ENCODE measurements at places on chromosomes 1 and 21.
A peak's percentile ranks its signal among the peaks of the same experiment; 100 is the strongest.

GRCh38 chr1:164619006-164619784 lies 60.2 kb downstream of the PBX1 start:
- DNase-seq: no peak

DNA sequence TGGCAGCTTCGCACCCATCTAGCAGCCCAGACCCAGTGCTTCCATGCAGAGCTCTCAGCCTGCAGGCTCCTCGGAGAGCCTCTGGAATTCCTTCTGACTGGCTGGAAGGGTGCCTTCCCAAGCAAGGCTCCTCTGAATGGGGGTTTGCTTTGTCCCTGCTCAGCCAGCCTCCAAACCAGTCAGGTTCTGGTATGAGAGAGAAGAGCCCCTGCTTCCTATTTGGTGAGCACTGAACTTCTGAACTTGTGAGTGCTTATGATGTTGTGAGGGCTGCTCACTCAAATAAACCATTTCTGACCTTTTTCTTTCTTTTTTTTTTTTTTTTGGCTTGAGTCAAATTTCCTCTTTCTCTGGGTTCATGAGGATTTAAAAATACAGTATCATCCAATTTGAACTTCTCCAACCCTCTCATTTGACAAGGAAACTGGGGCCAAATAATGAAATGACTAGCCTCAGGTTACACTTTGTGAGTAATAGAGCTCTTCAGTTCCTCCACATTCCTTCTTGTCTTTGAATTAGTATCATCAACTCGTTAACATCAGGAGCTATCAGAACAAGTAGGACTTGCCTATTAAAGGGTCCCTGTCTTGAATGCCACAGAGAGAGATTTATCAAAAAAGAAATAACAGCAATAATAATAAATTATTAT lies 39.6 kb downstream of the GFI1 start:
- no peak for DNase-seq

- no peak for DNase-seq
Measured at GRCh38 chr1:221117548-221117951, 238.3 kb downstream of the HLX start.

DNA sequence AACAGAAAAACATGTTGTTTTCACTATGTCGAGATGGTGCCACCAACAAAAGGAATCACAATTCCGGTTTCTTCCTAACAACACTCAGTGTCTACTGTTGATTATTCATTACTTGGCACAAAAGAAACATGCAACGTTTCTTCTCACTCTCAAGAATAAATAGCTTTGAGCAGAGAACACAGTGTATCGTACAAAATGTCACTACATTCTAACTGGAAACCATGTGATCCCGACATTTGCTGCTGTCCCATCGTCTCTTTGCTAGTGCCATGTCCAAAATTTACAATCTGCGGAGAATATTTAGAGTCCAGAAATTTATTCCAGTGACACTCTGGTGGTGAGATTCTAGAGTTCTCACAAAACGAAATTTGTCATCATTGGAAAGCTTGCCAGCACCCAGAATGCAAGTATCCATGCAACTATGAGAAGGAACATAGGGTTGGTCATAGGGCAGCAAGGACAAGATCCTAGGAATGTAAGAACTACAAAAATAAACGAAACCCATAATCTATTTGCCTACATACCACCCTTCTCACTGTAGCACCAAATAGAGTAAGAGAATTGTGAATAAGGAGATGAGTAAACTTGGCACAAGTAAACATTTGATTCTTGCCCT lies 505.1 kb downstream of the LTN1 start:
- no peak for DNase-seq

- DNase-seq: no peak
Measured at GRCh38 chr21:17987382-17988101, 168.4 kb upstream of the C21orf91 start.

DNA sequence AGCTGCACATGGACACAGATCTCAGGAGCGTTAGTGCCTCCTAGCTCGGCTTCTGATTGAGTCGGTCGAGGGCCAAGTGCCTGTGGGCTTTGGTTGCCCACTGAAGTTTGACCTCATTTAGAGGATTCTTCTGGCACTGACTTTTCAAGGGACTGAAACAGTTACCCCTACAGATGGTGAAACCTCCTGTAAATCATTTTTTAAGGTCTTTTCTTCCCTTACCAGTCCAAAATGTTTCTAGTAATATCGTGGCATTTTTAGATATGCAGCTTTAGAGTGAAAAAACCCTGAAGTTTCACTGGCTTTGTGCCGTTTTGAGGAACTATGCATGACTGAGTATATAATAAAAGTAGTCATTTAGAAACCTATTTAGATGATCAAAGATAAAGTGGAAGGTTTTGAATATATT lies 34.7 kb upstream of the L1TD1 start:
- no peak for DNase-seq

DNA sequence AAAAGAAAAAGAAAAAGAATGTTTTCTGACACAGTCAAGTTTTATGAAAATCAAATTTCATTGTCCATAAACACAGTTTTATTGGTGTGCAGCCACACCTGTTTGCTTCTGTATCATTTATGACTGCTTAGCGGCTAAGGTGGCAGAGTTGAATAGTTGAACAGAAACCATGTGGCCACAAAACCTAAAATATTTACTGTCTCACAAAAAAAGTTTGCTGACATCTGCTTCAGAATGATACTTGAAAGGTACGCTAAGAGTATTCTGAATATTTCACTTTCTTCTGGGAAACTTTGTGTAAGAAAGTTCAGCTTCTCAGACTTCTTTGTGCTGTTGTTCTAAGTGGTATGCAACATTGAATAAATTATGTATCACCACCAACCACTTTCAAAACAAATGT lies 6.2 kb downstream of the KCNK1 start:
- DNase-seq: no peak

GRCh38 chr1:60978421-60979357 lies 103.7 kb upstream of the NFIA start:
- peak; percentile 56 for DNase-seq

DNA sequence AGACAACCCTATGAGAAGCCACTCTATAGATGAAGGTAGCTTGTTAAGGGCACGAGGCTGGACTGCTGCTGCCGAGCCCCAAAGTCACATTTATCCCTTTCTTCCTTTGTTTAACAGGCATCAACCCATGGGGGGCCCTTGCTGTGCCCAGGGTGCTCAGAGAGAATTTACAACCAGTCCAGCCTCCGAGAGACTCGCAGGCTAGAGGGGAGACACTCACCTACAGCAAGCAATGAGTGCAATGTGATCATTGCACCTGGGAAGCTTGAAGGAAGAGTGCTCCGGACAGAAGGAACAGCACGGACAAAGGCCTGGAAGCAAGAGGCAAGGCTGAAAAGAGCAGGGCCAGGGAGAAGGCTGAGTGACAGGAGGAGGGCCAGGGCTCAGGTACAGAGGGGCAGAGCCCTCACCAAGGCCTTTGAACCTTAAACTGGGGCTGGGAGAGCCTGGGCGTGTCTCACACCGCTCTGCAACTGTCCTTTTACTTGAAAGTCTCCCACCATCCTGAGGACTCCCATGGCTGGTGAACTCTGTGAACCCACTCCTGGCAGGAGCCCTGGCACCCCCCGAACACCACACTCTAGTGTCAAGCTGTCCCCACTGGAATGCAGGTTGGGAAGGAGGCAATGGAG lies 27.3 kb downstream of the DMRTB1 start:
- DNase-seq: no peak

DNA sequence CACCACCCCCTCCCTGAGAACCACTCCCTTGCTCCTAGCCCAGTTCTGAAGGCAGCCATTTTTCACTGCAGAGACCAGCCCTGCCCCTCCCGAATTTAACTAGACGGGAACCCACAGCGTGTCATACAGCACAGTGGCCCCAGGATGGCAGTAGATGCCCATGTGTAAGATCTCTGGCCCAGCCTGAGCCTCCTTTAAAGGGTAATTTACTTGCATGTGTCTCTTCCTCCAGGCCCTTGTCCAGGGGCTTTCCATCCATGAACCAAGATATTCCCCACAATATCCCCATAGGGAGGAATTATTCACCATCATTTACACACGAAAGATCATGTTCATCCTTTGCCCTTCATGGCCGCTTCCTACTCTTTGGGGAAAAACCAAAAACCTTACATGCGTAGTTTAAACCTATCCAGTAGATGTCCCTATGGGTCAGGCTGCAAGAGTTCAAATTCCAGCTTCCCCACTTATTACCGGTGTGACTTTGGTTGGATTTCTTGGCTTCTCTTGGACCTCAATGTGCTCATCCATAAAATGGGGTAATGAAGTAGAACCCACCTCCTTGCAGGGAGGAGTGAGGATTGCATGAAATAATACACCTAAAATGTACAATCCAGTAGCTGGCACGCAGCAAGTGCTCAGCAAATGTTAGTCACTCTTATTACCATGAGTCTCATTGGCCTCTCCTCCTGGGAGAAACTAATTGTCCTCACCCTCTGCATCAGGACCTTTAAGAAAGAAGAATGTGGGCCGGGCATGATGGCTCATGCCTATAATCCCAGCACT lies 4.0 kb upstream of the LACTBL1 start:
- DNase-seq: peak; percentile 66

GRCh38 chr1:27057389-27057788 lies 44.7 kb upstream of the TENT5B start:
- no peak for DNase-seq

DNA sequence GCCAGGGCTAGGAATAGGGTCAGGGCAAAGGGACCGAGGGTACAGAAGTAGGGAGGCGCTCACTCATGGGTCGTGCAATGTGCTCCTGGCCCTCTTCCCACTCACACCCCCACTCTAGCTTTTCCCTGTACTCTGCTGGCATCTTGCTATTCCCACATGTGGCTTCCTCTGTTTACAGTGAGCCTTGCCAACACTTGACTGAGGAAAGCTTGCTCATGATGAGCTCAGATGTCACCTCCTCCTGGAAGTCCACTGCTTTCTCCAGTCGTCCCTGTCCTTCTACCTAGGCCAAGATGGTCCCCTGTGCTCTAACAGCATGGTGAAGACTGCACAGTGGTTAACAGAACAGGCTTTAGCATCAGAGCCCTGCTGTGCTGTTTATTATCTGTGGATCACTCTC lies 8.0 kb upstream of the RIMS3 start:
- no peak for DNase-seq

- no peak for DNase-seq
Measured at GRCh38 chr1:189627427-189627826, 850.2 kb downstream of the BRINP3 start.

GRCh38 chr1:21865943-21866706 lies 54.1 kb downstream of the LDLRAD2 start:
- DNase-seq: no peak

DNA sequence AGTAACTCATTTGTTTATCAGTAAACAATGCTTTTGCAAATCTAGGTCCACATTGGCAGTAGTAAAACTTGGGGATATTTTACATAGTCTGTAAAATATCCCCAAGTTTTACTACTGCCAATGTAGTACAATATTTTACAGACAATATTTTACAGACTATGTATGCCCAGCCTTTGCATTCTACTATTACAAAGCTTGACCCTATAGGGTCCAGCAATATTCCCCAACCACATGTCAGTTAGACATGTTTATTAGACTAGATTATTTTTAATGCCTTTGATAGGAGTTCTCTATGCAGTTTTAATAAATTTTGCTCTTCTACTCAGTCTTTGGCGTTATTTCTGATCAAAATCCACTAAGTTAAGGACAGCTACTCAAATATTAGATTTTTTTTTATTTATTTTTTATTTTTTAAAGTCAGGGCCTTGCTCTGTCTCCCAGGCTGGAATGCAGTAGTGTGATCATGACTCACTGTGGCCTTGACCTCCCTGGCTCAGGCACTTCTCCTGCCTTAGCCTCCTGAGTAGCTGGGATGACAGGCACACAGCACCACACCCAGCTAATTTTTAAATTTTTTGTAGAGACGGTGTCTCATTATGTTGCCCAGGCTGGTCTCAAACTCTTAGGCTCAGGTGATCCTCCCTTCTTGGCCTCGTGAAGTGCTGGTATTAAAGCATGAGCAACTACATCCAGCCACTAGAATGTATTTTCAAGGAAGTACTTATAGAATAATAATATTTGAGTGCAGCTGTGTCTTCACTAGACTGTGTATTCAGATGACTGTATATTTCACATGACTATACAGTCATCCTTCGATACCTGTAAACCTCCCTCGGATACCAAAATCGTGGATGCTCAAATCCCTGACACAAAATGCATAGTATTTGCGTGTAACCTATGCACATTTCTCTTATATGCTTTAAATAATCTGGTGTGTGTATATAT lies 19.8 kb downstream of the MIER1 start:
- no peak for DNase-seq

DNA sequence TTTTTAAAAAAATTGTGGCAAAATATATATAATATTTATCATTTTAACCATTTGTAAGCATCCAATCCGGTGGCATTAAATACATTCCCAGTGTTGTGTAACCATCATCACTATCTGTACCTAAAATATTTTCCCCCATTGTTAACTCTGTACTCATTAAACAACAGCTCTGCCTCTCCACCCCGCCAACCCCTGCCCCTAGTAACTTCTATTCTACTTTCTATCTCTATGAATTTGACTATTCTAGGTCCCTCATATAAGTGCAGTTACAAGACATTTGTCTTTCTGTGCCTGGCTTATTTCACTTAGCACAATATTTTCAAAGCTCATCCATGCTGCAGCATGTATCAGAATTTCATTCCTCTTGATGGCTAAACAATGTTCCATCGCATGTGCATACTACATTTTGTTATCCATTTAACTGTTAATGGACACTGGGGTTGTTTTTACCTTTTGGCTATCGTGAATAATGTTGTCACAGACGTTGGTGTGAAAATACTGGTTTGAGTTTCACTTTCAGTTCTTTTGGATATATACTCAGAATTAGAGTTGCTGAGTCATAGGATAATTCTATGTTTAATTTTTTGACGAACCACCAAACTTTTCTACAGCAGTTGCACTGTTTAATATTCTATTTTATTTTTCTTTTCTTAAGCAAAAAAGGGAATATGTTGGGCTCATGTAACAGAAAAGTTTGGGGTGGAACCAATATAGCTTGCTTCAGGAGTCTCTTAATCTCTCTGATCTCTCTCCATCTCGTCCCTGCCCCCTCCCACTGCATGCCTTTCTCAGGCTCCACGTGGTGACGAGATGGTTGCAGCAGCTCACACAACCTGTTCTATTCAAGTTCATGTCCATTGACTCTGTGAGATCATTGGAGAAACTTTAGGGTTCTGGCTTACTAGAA lies 25.2 kb upstream of the RCAN1 start:
- DNase-seq: no peak

DNA sequence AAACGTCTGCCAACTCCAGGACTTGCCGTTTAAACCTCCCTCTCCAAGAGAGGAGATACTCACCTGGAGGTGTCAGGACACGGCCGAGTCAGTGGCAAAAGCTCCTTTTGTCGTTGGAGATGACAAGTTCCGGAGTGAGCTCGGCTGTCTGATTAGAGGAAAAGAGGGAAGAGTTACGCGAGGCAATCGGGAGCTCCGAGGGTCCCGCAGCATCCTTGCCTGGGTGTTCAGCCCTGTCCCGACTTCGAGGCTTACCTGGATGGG lies 497 bp downstream of the ID3 start:
- DNase-seq: no peak

DNA sequence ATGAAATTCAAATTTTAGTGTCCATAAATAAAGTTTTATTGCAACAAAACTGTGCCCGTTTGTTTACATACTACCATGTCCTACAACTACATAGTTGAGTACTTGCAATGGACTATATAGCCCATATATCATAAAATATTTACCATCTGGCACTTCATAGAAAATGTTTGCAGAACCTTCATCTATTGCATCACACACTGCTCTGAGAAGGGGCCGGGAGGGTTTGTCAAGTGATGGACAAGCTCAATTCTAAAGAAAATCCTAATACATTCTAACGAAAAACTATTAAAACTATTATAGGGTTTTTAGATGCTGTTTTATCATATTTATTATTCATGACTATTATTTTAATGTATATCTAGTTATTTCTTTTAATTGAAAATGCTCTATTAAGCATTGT lies 35.9 kb downstream of the RGSL1 start:
- no peak for DNase-seq
